T-helper 22 cell (primary cell): ENCODE measurements at places on chromosomes 1 and 21.

GRCh38 chr1:9278585-9279153 lies 14.0 kb upstream of the SPSB1 start:
- no peak for DNase-seq

- DNase-seq = no peak
Observed at GRCh38 chr1:952603-953002, 6.5 kb downstream of the NOC2L start.

DNA sequence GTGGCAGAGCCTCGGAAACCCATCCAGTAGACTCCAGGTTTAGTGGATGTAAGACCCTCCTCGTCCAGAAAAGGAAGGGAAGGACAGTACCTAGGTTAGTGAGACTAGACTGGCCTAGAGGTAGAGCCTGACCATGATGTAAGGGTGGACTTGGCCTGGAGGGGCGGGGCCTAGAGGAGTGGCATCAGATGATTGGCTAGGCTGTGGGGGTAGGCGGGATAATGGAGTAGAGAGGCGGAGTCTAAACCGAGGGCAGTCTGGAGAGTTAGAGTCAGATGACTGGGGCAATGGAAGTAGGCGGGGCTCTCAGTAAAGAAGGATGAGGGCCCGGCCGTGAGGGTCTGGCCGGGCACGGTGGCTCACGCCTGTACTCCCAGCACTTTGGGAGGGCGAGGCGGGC lies 70.1 kb downstream of the EPHB2 start:
- no peak for DNase-seq

DNA sequence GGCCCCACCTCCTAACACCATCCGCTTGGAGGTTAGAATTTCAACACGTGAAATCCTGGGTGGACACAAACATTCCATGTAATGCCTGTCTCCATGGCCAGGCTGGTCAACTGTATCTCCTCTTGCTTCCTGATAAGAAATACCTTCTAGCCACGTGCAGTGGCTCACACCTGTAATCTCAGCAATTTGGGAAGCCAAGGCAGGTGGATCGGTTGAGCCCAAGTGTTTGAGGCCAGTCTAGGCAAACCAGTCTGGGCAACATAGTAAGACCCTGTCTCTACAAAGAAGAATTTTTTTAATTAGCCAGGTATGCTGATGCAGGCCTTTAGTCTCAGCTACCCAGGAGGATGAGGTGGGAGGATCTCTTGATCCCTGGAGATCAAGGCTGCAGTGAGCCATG lies 58.3 kb upstream of the GALNT2 start:
- no peak for DNase-seq

- DNase-seq = no peak
Observed at GRCh38 chr1:227613526-227613925, 50.2 kb downstream of the ZNF678 start.

GRCh38 chr1:54239631-54240031 lies 39.7 kb downstream of the MRPL37 start:
- DNase-seq = no peak

DNA sequence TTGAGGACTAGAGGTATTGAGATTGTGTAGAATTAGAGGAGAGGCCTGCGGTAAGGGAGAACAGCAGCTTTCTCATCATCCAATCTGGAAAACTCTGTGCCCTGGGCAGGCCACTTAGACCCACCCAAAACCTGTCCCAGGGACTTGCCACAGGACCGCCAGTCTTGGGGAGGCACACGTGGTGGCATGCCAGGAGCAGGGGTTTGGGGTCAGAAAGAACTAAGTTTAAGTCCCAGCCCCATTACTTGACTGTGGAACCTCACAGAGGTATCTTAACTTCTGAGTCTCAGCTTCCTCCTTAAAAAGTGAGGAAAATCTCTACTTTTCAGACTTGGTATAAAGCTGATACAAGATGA lies 356.6 kb downstream of the HHAT start:
- DNase-seq = no peak

DNA sequence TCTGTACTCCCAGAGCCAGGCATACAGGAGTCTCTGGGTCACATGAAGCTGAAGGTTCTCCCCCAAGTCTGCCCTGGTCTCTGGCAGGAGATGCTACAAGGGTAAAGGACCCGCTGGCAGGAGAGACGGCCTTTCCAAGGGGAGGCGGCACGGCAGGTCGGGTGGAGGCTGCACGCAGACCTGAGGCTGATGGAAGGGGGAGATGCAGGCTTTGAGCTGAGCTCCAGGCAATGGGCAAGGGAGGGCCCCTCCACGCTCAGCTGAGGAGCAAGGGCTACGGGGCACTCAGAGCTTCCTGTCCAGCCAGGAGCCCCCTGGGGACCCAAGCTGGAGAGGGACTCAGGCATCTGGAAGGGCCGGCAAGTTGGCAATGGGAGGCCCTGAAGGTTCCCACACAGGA lies 50.3 kb downstream of the MEGF6 start:
- no peak for DNase-seq

GRCh38 chr1:60461925-60462595 lies 388.5 kb upstream of the C1orf87 start:
- no peak for DNase-seq

- DNase-seq = no peak
Observed at GRCh38 chr1:222643606-222643937, 25.7 kb downstream of the MIA3 start.

DNA sequence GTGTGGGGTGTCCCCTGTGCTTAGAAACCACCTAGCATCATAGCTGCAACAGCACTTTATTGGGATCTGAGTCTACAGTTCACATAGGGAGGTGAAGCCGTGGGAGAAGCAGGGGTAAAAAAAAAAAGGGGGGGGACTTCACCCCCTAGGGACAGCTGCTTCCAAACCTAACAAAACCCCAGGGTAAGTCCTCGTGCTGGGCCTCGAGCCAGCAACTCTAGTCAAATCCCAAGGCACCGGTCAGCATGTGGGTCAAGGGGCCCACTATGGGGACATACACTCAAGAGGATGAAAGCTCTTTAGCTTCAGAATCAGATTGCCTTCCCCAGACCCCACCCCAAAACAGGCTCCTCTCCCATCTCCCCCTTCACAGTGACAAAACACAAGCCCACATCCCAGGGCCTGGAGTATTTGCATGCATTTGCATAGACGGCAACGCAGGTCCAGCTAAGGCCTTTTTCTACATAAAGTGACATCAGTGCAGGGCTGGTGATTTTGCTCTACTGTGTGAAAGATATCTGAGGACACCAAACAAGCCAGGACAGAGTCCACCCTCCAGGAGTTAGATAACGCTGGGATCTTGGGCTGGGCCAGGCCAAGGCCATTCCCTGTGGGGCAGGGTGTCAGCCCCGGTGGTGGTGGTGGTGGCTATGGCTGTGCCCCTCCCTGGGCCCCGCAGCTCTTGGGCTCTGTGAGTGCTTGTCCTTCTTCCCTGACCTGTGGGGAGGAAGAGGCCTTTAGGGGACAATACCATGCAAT lies 8.1 kb upstream of the PMVK start:
- DNase-seq = no peak

- no peak for DNase-seq
Observed at GRCh38 chr1:204640578-204640977, 45.0 kb downstream of the LRRN2 start.

- no peak for DNase-seq
Observed at GRCh38 chr1:217493290-217493689, 137.6 kb downstream of the GPATCH2 start.

- DNase-seq = no peak
Observed at GRCh38 chr21:41681348-41681801, 85.5 kb downstream of the RIPK4 start.

GRCh38 chr1:208240662-208241355 lies 3.4 kb downstream of the PLXNA2 start:
- DNase-seq = no peak

DNA sequence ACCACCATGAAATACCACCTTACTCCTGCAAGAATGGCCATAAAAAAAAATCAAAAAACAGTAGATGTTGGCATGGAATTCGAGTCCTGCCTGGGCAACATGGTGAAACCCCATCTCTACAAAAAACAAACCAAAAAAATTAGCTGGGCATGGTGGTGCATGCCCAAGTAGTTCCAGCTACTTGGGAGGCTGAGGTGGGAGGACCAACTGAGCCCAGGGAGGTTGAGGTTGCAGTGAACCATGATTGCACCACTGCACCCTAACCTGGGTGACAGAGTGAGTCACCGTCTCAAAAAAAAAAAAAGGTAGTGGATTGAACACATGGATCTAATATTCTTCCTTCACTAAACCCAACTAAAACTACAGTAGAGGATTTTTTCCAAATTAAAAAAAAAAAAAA lies 125.9 kb downstream of the CCDC185 start:
- DNase-seq = no peak

DNA sequence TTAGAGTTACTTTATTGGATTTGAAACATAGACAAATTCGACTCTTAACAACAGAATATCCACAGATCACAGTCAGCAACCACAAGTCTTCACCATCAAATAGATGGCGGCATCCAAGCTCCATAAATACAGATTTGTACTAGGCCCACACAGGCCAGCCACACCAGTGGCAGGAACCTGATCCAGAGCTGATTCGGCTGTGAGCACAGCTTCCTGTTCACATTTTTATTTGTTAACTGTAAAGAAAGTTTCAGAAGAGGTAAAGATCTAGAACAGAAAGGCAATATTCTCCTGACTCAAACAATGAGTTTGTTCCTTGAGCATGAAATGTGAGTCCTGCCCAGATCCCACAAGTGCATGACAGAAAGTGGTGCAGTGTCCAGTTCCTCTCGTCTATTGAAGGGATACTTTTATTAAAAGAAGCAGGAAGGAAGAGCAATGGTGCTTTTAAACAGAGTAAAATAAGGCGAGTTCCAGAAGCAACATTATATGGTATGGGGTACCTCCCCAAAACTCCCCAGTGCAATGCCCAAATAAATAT lies 205.8 kb downstream of the SLC45A1 start:
- no peak for DNase-seq

- no peak for DNase-seq
Observed at GRCh38 chr1:186976700-186977099, 148.0 kb downstream of the PLA2G4A start.

DNA sequence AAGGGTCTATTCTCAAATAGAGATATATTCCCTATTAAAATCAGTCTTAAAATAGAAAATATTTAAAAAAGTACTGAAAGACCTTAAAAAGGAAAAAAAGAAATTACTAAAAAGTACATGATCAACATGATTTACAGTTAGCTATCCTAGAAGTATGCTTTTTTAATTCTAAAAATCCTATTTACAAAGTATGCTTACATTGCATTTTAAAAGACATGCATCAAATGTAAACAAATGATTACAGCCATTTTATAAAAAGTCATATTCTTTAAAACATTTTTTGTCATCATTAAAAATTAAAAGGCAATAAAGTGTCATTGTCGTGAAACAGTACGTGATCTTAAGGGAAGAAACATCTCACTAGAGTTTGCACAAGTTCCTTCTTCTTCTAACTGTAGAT lies 7.9 kb upstream of the C1orf52 start:
- no peak for DNase-seq

DNA sequence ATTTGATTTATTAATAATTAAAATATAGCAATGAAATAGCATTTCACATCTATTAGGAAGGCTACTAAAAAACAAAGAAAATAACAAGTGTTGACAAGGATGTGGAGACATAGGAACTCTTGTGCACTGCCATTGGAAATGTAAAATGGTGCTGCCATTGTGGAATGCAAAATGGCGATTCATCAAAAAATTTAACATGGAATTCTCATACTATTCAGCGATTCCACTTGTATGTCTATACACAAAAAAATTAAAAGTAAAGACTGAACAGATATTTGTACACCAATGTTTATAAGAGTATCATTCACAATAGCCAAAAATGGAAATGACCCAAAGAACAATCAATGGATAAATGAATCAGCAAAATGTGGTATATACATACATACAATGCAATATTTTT lies 101.3 kb upstream of the S1PR1 start:
- DNase-seq = no peak

DNA sequence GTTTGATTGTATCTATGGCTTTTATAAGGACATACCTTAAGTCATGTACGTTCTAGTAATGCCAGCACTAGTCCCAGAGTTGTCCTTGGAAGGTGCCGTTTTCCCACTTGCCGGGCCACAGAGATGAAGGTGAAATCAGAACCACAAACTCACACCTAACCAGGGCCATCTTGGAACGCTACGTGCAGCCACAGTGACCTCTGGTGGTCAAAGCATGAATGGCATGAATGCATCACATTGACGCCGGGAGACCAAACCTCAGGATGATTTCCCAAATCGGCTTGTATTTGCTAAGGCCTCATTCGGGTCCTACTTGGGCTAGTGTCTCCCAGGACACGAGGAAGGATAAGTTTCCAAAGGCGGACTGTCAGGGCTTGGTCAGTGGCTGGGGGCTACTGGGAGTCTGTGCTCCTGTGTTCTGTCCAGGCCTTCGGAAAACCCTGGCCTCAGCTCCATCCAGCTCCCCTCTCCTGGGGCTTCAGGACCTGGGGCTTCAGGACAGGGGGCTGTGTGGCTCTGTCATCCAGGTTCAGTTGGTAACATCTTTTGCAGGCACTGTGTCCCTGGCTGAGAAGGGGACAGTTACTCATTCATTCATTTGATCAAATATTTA lies 260.5 kb downstream of the PRDM2 start:
- DNase-seq = peak; percentile 4
